ENCODE measurements at places on chromosomes 3 and 15. TPM values are rescaled to one million over a fixed set of nuclear protein-coding genes. Genes with fewer than 3 reads are reported as not detected.

SLC51B gene
- not detected for total RNA-seq

SH3GL3 gene
- not detected for total RNA-seq

RARRES1 gene
- total RNA-seq = not detected

LDHAL6B gene
- total RNA-seq = not detected

ATP13A4 gene
- 2.0 TPM for total RNA-seq

SPTBN5 gene
- 4.0 TPM for total RNA-seq

ROPN1 gene
- total RNA-seq = not detected

MASP1 gene
- not detected for total RNA-seq

PRTG gene
- total RNA-seq = 0.09 TPM

FBXW12 gene
- total RNA-seq = not detected

KIF15 gene
- 0.82 TPM for total RNA-seq

NR2E3 gene
- total RNA-seq = not detected

EPHA3 gene
- not detected for total RNA-seq

MED12L gene
- total RNA-seq = 2.0 TPM

IL17RB gene
- not detected for total RNA-seq

UNC13C gene
- total RNA-seq = not detected

CELSR3 gene
- 5.6 TPM for total RNA-seq

MAP3K13 gene
- 9.2 TPM for total RNA-seq

NEIL1 gene
- total RNA-seq = 27.4 TPM

EEFSEC gene
- total RNA-seq = 19.0 TPM

DPPA2 gene
- total RNA-seq = not detected

CCR3 gene
- total RNA-seq = not detected

ASB14 gene
- total RNA-seq = not detected

SNX22 gene
- total RNA-seq = 0.73 TPM

RHOV gene
- total RNA-seq = not detected

RPL4 gene
- total RNA-seq = 3,854 TPM

AHSG gene
- 1.9 TPM for total RNA-seq

GOLGA8Q gene
- total RNA-seq = 0.70 TPM

HEG1 gene
- total RNA-seq = 27.6 TPM

CLDN16 gene
- not detected for total RNA-seq

ECT2 gene
- 3.0 TPM for total RNA-seq

HIGD1A gene
- total RNA-seq = 27.8 TPM

ELL3 gene
- total RNA-seq = 2.2 TPM

BCHE gene
- not detected for total RNA-seq

C3orf80 gene
- 0.13 TPM for total RNA-seq

IMPDH2 gene
- total RNA-seq = 160 TPM

FBXO40 gene
- total RNA-seq = not detected

CCDC13 gene
- 1.4 TPM for total RNA-seq

TMEM202 gene
- not detected for total RNA-seq

RBMS3 gene
- total RNA-seq = 1.7 TPM
